ENCODE measurements at places on chromosomes 1 and 21.

- no peaks in the 10 kb centered on the region for H3K4me1 ChIP-seq
- H3K36me3 ChIP-seq, result no peaks in the 10 kb centered on the region
- H3K27me3 ChIP-seq, result no peaks in the 10 kb centered on the region
Observed at GRCh38 chr21:14405225-14405624, 22.3 kb upstream of the HSPA13 start.

GRCh38 chr1:116567790-116568661 lies 2.8 kb downstream of the CD58 start:
- H3K4me1 ChIP-seq, result peaks cover 8% of the 10 kb centered on the region
- DNase-seq, result no peak
- no peak overlapping the region for H3K4me3 ChIP-seq
- no peaks in the 10 kb centered on the region for H3K27me3 ChIP-seq
- no peak overlapping the region for H3K27ac ChIP-seq

DNA sequence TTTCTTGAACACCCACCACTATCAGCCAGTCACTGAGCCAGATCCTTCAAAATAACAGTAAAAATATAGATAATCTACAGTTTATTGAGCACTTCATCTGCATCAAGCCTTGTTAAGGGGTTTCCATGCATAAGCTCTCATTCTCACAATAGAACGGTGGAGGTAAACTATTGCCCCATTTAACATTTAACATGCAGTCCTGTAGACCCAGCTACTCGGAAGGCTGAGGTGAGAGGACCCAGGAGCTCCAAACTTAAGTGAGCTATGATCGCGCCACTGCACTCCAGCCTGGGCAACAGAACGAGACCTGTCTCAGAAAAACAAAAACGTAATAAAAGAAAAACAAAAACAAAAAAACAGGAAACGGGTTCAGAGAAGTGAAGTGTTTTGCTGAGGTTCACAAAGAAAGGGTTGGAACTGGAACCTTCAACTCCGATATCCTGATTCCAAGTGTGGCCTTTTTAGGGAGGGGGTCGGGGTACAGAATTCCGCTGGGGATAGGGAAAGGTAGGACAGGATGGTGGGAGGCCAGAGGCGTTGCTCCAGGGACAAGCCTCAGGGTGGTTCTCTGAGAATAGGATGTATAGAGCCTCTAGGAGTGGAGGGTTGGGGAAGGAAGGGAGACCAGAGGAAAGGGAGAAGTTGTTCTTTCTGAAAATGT lies 11.6 kb upstream of the SESN2 start:
- no peak for DNase-seq
- peak overlapping the region; percentile 84 for H3K27ac ChIP-seq
- H3K27me3 ChIP-seq, result no peaks in the 10 kb centered on the region
- no peak overlapping the region for H3K4me3 ChIP-seq
- H3K36me3 ChIP-seq, result no peaks in the 10 kb centered on the region
- peaks cover 34% of the 10 kb centered on the region for H3K4me1 ChIP-seq

GRCh38 chr1:18803151-18803791 lies 56.2 kb downstream of the TAS1R2 start:
- no peak overlapping the region for H3K27ac ChIP-seq
- H3K4me1 ChIP-seq, result no peaks in the 10 kb centered on the region
- no peak for DNase-seq
- no peaks in the 10 kb centered on the region for H3K36me3 ChIP-seq

- no peaks in the 10 kb centered on the region for H3K36me3 ChIP-seq
- H3K27me3 ChIP-seq, result no peaks in the 10 kb centered on the region
- no peak overlapping the region for H3K4me3 ChIP-seq
- peaks cover 16% of the 10 kb centered on the region for H3K4me1 ChIP-seq
- DNase-seq, result peak; percentile 30
Observed at GRCh38 chr1:178341261-178341956, 155.4 kb downstream of the CLEC20A start.

DNA sequence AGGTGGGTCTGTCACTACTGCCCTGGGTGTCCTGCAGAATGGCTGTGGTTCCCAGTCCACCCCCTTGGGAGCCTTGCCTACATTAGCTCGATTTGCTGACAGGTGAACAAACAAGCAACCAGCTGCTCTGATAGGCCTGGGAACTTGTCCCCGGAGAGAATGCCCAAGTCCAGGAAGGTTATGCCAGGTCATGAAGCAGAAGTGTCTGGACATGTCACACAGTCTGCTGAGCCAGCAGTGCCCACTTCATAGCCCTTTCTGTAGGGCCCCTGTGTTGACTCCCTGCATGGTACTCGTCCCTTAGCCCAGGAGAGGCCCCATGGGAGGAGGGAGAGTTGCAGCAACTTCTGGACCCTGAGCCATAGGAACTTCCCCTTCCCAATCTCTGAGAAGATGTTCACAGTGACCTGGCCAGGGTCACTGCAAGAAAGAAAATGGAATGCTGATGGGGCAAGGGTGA lies 31.0 kb downstream of the UCK2 start:
- no peaks in the 10 kb centered on the region for H3K27me3 ChIP-seq
- no peak overlapping the region for H3K4me3 ChIP-seq
- no peak for DNase-seq
- H3K4me1 ChIP-seq, result no peaks in the 10 kb centered on the region

DNA sequence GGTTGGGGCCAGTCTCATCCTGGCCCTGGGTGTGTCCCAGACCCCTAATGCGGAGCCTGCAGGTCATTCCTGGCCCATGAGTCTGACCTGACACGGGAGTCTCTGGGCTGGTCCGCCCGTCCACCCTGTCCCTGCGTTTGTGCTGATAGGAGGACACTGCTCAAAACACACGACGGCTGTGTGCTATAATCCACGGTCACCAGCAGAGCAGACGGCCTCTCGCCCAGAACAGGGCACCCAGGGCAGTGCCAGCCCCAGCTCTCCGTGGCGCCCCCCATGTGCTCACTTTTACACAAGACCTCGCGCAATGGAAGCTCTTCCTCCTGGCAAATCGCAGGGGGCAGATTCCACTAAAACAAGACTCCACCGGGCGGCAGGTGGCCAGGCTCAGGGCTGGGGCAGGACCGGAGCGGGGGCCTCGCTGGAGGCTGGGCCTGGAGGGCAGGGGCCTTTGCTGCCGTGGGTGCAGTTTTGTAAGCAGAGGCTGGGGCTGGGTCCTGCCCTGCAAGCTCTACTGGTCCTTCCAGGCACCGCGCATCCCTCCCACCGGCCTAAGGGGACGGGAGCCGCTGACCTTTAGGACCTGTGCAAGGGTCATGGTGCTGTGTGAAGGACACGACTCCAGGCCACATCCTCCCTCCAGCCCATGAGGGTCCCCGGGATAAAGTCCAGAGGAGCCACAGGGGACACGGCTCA lies 10.6 kb upstream of the SLC19A1 start:
- no peak overlapping the region for H3K4me3 ChIP-seq
- no peak for DNase-seq
- H3K4me1 ChIP-seq, result peaks cover 8% of the 10 kb centered on the region
- H3K36me3 ChIP-seq, result no peaks in the 10 kb centered on the region
- H3K27me3 ChIP-seq, result no peaks in the 10 kb centered on the region
- no peak overlapping the region for H3K27ac ChIP-seq

DNA sequence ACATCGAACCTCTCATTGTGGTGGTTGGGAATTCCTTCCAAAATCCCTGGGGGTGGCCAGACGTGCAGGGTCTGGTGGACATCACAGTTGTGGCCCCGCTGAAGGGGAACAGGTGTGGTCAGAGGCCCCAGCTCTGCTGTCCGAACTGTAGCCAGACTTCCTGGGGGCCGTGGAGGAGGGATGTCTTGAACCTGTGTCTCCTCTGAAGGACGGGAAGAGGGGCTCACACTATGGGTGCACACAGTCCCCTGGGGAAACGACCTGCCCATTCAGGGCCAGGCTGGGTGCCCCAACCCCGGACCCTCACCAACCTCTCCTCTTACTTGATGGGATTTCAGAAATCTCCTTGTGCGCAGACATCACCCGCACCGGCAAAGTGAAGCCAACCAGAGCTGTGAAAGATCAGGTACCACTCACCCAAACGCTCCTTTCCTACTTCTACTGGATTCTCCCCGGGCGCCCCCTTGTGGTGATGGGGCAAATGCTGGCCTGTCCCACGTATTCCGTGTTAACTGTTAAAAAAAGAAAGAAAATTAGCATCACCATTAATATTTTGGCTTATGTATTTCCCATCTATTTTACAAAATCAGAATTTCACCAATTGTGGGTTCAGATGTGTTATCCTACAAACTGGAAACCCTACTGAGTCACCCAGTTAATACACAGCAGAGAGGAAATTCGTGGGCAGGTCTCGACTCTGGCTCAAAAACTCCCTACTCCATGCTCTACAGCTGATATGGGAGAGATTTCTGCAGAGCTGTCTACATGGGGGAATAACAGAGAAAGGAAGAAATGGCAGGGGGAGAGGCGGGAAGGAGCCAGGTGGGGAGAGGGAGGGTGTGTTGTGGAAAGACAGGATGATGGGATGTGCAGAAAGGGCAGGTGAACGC lies 28.1 kb downstream of the PADI4 start:
- DNase-seq, result peak; percentile 44
- H3K36me3 ChIP-seq, result no peaks in the 10 kb centered on the region
- H3K4me1 ChIP-seq, result no peaks in the 10 kb centered on the region

GRCh38 chr21:21162786-21163185 lies 164.6 kb downstream of the NCAM2 start:
- H3K4me1 ChIP-seq, result peaks cover 13% of the 10 kb centered on the region
- H3K27ac ChIP-seq, result no peak overlapping the region
- H3K4me3 ChIP-seq, result no peak overlapping the region
- no peaks in the 10 kb centered on the region for H3K27me3 ChIP-seq
- no peaks in the 10 kb centered on the region for H3K36me3 ChIP-seq
